Fibroblast of the aortic adventitia (primary cell): ENCODE measurements at places on chromosomes 11 and 22.

DNA sequence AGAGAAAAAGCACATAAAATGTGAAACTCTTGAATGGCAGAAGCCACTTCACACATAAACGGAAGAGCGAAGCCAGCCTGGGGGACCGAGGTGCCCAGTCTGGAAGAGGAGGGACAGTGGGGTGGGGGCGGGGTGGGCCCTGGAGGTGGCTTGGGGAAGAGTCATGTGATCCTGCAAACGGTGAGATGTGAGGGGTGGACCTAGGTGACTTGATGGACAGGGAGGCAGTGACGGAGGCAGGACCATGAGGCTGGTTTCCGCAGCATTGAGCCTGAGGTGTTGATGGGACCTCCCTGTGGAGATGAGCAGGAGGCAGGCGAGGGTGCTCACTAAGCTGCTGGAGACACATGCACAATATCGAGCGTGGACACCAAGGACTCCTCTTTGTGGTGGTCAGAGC is 16.8 kb downstream of the ZDHHC24 start:
- DNase-seq = no peak

DNA sequence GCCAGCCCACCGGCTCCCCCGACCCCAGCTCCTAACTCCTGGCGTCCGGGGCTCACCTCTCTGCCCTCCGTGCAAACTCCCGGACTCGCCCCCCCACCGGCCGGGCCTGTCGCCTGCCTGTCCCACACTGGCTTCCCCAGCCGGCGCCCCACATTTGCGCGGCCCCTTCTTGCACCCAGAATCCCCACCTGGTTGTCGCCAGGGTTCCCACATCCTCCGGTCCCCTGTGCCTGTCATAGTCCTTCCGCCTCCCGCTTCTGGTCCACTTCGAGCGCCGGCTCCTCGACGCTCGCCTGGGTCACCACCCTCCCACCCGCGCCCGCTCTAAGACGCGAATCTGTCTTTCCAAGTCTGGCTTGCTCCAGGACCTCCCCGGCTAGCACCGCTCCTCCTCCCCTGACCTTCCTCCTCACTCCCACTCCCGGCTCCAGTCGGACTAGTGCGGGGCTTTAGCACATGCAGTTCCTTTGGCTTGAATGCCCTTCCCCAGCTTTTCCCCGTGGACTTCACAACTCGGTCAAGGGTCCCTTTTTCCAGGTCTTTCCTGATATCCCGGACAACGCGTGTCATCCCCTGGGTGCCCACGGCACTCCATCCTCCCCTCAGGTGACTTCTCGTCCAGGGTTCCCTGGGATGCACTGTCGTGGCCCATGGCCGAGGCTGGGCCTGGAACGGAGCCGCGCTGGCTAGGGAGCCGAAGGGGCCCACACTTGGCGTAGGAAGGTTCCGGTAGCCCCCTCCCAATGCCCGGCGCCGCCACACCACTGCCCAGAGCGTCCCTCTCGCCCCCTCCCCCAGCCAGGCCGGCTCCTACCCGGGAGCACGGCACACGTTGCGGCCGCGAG is 635 bp downstream of the SCARF2 start:
- DNase-seq = peak; percentile 34

- DNase-seq = peak; percentile 98
Observed at GRCh38 chr11:32088117-32088941, 2.5 kb upstream of the RCN1 start.

GRCh38 chr11:115607621-115608221 is 103.5 kb upstream of the CADM1 start:
- DNase-seq = no peak

DNA sequence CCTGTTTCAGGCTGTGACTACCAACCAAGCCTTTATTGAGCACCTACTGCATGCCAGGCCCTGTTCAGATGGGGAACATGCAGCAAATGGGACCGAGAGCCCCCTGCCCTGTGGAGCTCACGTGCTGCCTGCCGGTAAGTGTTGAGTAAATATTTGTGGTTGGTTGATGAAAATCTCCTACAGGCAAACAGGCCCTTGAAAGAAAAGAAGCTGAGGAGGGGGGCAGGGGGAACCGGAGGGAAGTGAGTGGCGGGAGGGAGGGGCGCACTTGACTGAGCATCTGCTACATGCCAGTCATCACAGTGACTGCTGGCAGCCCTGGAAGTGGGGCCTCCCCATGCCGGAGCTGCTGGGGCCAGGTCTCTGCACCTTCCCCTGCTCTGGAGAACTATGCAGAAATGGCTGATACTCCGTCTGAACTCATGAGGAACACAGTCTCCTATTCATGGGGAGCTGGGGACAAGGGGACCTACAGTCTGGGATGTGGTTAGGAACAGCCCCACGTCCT is 34.2 kb downstream of the MACROD1 start:
- no peak for DNase-seq

DNA sequence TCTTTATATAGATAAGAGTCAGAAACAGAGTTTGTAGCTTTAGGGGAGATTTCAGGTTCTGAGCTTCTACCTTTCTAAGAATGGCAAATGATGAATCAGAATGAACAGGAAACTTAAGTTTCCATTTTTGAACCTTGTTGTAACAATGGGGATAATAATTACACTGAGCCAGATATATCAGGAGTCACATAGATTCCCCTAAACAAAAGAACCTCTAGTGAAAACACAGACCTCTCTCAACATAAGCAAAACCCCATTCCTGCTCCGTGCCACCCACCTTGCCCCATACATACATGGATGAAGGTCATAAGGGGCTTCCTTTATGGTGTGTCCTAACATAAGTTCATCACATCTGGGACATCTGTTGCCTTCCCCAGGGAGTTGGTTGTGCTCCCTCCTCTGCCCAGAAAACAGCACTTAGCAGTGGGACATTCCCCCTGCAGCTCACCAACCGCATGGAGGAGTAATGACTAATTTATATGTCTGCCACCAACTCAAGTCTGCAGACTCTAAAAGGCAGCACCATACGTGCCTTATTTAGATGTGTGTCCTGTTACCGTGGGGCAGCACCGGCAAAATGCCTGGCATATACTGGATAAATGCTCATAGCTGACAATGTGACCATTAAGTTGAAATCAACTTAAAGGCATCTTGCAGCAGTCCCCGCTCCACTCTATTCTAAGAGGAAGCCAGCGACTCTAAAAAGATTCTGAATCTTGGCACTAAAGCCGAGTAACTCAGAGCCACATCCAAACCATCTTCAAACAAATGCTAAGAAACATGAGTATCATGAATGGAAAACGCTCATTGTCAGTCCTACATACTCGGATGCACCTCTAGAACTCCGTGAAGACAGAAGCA is 8.0 kb downstream of the JAML start:
- no peak for DNase-seq

DNA sequence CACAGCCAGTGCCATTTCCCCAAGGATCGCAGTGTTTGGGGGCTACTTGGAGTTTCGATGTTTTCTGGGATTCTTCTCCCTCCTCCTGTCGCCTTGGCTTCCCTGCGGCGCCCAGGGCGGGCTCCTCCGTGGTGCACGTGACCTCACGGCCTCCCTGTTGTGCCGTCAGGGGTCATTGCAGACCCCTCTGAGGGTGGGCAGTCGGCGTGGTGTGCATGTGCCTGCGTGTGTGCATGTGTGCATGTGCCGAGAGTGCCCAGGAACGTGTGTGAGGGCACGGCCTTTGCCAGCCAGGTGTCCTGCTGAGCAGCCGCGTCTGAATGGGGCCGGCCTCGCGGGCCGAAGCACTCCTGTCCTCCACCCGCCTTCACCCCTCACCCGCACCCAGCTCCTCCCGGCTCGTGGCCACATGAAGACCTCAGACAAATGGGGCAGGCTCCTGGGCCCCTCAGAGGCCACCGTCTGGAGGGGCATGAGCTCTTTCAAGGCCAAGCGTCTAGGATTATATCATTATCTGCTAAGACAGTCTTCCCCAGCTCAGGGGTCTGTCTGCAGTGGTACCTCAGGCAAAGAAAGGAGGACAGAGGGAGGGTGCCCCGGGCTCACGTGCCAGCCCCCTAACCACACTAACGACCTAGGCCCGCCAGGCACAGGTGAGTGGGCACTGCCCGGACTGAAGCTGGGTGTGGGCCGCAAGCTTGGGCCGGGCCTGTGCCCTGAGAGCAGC is 9.4 kb upstream of the MRPL23 start:
- no peak for DNase-seq

DNA sequence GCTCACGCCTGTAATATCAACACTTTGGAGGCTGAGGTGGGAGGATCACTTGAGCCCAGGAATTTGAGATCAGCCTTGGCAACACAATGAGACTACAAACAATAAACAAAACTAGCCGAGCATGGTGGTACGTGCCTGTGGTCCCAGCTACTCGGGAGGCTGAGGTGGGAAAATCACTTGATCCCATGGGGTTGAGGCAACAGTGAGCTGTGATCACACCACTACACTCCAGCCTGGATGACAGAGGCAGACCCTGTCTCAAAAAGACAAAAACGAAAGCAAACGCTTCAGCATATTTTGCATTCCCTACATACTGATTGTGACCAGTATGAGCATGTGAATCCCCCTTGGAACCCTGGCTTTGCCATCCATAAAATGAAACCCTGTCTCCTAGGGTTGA is 33.9 kb upstream of the MN1 start:
- DNase-seq = peak; percentile 21

- DNase-seq = peak; percentile 75
Observed at GRCh38 chr11:119323532-119324033, 6.7 kb upstream of the MCAM start.

DNA sequence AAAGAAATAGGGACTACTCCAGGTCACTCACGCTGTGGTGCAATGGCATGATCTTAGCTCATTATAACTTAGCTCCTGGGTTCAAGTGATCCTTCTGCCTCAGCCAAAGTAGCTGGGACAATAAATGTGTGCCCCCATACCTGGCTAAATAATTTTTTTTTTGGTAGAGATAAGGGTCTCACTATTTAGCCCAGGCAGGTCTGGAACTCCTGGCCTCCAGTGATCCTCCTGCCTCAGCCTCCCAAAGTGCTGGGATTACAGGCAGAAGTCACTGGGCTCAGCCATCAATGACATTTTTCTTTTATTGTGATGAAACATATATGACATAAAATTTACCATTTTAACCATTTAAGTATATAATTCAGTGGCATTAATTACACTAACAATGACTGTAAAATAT is 10.6 kb downstream of the SLC5A4 start:
- DNase-seq = no peak

DNA sequence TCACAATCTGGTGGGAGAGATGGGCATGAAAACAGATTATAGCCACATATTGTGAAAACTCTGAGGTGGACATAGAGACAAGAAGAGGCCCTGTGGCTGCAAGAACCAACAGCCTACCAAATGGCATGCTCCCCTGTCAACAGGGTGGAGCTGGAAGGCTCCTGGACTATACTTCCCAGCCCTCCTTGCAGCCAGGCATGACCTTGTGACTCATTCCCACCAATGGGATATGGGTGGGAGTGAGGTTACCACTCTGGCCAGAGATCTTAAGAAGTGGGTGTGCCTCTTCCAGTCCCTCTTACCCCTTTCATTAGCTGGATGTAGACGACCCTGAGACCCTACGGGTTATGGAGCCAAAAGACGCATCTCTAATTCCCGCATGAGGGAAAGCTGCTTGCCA is 126.4 kb upstream of the ZBED5 start:
- no peak for DNase-seq

DNA sequence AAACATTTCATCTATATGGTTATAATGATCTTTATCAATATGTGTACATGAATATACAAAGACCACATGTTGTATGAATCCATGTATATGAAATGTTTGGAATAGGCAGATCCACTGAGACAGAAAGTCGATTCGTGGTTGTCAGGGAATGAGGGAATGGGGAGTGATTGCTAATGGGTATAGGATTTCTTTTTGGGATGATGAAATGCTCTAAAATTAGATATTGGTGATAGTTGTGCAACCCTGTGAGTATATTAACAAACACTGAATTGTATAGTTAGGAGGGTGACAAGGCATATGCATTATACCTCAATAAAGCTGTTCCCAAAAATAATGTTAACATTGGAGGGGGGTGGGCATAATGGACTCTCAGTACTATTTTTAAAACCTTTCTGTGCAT is 5.0 kb upstream of the PTPMT1 start:
- no peak for DNase-seq

DNA sequence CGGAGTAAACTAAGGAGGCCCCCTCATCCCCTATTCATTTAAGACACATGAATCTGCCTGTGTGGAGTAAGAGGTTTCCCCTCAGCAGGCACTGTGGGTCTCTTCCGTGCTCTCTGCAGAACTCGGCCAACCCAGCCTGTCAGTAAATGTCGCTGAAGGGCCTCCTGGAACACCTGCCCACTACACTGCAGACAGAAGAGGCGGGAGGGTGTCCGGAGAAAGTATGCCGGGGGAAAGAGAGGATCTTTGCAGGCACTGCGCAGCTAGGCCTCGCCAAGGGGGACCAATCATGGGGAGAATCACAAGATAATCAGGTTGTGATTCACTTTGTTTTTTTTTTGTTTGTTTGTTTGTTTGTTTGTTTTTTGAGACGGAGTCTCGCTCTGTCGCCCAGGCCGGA is 110.8 kb downstream of the MORC2 start:
- no peak for DNase-seq

DNA sequence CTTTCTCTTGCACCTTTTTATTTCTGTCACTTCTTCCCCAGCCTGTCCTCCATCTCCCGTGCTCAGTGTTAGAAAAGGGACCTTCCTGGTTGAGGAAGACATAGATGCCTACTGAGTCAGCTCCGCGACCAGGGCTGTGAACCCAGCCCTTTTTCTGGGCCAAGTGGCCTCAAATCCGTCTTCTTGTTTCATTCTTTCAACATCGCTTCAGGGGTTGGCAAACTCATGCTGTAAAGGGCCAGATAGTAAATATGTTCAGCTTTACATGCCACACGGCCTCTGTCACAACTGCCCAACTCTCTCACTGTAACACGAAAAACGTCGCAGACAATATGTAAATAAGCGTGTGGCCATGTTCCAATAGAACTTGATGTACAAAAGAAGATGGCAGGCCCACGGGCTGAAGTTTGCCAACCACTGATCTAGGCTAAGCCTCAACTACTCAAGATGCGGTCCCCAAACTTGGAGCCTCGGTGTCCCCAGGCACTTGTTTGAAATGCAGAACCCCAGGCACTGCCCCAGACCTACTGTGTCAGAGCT is 338.4 kb downstream of the MN1 start:
- DNase-seq = no peak
